Endodermal cell (in vitro differentiated cells): ENCODE measurements at places on chromosomes 6 and 20. TPM values are rescaled to one million over a fixed set of nuclear protein-coding genes. Genes with fewer than 3 reads are reported as not detected.

REM1 gene
- total RNA-seq: not detected in 3 replicates

C6orf58 gene
- total RNA-seq: 0.32 TPM in 1 of 3 replicates, not detected in the others

SNTA1 gene
- total RNA-seq: 8.2 TPM in 2 replicates

MEP1A gene
- not detected in 2 replicates for total RNA-seq

GATA5 gene
- 0.59 to 2.9 TPM (median 2.5 TPM) in 3 replicates for total RNA-seq

ADGRF5 gene
- total RNA-seq: not detected in 2 replicates

TMEM244 gene
- not detected in 3 replicates for total RNA-seq

PXDC1 gene
- total RNA-seq: 4.6 to 5.1 TPM (median 5.0 TPM) in 3 replicates

GRM1 gene
- total RNA-seq: 0.57 and 0.59 TPM in 2 replicates

ABCF1 gene
- total RNA-seq: 78.5 to 92.4 TPM (median 89.3 TPM) in 3 replicates

SLC17A4 gene
- total RNA-seq: not detected in 2 replicates

SSTR4 gene
- 0.40 to 0.44 TPM in 2 of 3 replicates, not detected in the other for total RNA-seq

CRYBG1 gene
- total RNA-seq: 2.7 and 2.8 TPM in 2 replicates

SLC25A27 gene
- total RNA-seq: 10.3 and 12.8 TPM in 2 replicates

EBF4 gene
- total RNA-seq: 3.9 and 6.4 TPM in 2 replicates

RRAGD gene
- total RNA-seq: 0.93 to 20.7 TPM (median 0.95 TPM) in 3 replicates

PKIB gene
- total RNA-seq: 56.1 and 56.6 TPM in 2 replicates

ZNF311 gene
- total RNA-seq: 2.3 to 8.1 TPM (median 6.5 TPM) in 3 replicates

LAMA5 gene
- 356 to 382 TPM (median 369 TPM) in 3 replicates for total RNA-seq

OR2J3 gene
- not detected in 3 replicates for total RNA-seq

MAP7 gene
- total RNA-seq: 48.7 and 52.5 TPM in 2 replicates

OLIG3 gene
- not detected in 2 replicates for total RNA-seq

VPS16 gene
- 33.4 and 37.5 TPM in 2 replicates for total RNA-seq

SLC32A1 gene
- total RNA-seq: not detected in 2 replicates

FAM83C gene
- total RNA-seq: not detected in 2 replicates

CST9L gene
- not detected in 3 replicates for total RNA-seq

CCN6 gene
- not detected in 2 replicates for total RNA-seq

NOX3 gene
- not detected in 3 replicates for total RNA-seq

NHLRC1 gene
- 0.29 to 0.55 TPM (median 0.35 TPM) in 3 replicates for total RNA-seq

C20orf202 gene
- not detected in 2 replicates for total RNA-seq

CALHM4 gene
- total RNA-seq: not detected in 2 replicates
